ENCODE measurements at places on chromosomes 3 and 15.

DNA sequence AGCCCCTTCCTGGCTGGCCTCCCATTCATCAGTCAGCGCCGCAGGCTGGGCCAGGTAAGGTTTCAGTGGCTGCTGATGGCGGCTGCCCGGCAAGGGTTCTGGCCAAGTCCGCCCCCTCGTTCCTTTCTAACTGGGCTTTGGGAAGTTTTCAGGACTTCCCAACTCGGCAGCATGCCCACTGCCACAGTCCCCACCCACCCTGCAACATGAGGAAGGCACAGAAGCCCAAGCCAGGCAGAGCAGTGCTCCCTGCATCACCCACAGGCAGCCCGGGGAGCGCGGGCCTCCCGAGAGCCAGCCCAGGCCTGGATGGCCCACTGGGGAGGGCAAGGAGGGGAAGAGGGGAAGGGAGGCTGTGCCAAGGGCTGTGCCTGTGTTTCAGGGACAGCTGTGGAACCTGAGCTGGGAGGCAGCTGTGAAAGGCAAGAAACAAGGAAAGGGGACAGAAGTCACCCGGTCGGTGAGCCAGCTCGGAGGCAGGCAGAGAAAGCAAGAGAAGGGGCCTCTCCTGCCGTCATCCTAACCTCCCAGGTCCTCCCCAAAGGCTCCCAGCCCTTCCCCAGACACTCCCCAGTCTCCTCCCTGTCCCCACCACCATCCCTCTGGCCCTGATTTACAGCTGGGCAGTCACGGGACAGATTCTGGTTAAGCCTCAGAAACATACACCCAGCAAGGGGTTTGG, 73.9 kb downstream of the CPN2 start:
- DNase-seq, result no peak

GRCh38 chr15:50065279-50065678, 53.8 kb downstream of the ATP8B4 start:
- no peak for DNase-seq

DNA sequence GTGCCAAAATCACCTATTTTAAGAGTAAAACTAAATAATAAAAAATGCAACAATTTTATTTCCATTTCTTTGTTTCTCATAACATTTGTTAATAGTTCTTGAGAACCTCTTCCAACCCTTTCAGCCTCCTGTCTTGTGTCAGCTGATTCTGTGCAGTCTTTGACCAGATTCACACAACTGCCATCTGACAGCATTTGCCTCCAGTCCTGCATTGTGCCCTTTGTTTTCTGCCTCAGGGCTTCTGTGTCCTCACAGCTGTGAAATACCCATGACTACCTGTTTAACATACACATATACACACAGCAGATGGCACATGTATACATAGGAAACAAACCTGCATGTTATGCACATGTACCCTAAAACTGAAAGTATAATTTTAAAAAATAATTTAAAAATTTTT, 13.2 kb upstream of the CNTN6 start:
- no peak for DNase-seq

DNA sequence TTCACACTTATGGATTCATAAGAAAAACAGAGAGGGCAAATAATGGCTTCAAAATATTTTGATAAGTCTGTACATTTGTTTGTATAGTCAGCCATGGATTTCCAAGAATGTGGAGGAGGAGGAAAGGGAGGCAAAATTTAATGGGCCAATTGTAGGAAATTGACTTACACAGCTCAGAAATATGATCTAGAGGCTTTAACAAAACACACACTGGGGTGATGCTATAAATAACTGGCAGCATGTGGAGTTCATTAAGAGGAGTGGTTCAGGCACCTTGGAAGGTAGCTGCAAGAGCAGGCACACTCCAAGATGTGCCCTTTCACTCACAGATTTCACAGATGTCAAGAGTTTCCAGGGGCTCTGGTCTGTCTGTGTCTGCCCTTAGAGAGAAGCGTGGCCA, 193.4 kb upstream of the RASGRP1 start:
- no peak for DNase-seq

DNA sequence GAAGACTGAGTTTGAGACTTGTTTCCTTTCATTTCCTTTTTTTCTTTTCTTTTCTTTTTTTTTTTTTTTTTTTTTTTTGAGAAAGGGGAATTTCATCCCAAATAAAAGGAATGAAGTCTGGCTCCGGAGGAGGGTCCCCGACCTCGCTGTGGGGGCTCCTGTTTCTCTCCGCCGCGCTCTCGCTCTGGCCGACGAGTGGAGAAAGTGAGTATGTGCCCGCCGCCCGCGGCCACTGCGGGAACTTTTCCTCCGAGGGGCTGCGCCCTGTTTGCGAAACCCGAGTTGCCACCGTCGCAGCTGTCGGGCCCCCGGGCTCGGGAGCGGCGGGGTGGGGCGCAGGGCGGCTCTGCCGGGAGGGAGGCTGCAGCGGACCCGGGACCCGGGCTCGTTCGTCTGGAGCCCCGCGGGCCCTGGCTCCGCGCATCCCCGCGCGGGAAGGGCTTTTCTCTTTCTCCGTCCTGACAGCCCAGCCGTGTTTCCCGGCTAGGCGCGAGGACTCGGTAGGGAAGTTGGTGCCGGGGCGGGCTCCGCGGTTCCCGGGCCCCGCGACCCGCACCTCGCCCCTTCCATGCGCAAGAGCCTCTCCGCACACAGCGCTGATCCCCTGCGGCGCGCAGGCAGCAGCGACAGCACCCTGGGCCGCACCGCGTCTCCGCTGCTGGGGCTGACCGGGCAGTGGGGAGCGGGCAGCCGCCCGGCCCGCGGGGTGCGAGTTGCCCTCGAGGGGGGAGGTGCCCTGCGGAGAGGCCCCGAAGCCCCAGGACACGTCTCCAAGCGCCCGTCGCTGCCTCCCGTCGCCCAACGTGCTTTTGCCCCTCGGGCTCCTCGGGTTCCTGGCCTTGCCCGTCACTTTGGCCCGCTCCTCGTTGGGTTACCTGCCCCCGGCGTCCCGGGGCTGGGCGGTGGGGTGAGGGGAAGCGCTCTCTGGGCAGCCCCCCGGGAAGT, 1.4 kb downstream of the IGF1R start:
- DNase-seq, result peak; percentile 28

GRCh38 chr15:31387479-31388118, 61.0 kb downstream of the KLF13 start:
- no peak for DNase-seq
